ENCODE measurements at places on chromosomes 1 and 21.
A peak's percentile ranks its signal among the peaks of the same experiment; 100 is the strongest.

- no peaks in the 10 kb centered on the region for H3K36me3 ChIP-seq
- peak; percentile 70 for DNase-seq
- H3K4me1 ChIP-seq, result no peaks in the 10 kb centered on the region
- H3K4me3 ChIP-seq, result no peak overlapping the region
- no peak overlapping the region for H3K27ac ChIP-seq
Measured at GRCh38 chr21:28745131-28746016, 247.3 kb downstream of the LTN1 start.

GRCh38 chr1:32060914-32061313, 11.8 kb upstream of the TMEM39B start:
- H3K27me3 ChIP-seq, result no peaks in the 10 kb centered on the region
- H3K4me3 ChIP-seq, result no peak overlapping the region
- DNase-seq, result no peak
- peaks cover 6% of the 10 kb centered on the region for H3K4me1 ChIP-seq
- peaks cover 54% of the 10 kb centered on the region for H3K36me3 ChIP-seq
- H3K27ac ChIP-seq, result no peak overlapping the region

DNA sequence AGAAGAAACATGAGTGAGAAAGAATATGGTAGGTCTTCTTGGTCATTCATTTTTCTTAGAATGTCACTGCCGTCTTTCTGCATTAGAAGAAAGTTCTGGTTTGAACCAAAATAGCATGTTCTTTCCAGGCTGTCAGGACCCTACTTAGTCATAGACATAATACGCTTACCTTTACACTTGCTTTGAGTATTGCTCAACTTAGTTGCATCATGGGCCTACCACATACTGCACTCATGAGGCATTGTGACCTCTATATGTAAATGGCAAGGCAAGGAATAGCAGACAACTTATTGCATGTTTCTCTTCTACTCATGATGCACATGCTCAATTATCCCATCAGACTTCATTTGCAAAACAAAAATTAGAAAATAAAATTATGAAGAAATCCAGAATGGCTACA, 415.0 kb downstream of the HLX start:
- H3K27ac ChIP-seq, result no peak overlapping the region
- no peaks in the 10 kb centered on the region for H3K36me3 ChIP-seq
- H3K4me3 ChIP-seq, result no peak overlapping the region
- DNase-seq, result no peak
- H3K4me1 ChIP-seq, result no peaks in the 10 kb centered on the region
- H3K27me3 ChIP-seq, result no peaks in the 10 kb centered on the region

GRCh38 chr1:162357681-162358266, 18.9 kb downstream of the SPATA46 start:
- H3K27me3 ChIP-seq, result peaks cover 7% of the 10 kb centered on the region
- H3K27ac ChIP-seq, result no peak overlapping the region
- no peak overlapping the region for H3K4me3 ChIP-seq
- H3K36me3 ChIP-seq, result no peaks in the 10 kb centered on the region
- DNase-seq, result no peak

DNA sequence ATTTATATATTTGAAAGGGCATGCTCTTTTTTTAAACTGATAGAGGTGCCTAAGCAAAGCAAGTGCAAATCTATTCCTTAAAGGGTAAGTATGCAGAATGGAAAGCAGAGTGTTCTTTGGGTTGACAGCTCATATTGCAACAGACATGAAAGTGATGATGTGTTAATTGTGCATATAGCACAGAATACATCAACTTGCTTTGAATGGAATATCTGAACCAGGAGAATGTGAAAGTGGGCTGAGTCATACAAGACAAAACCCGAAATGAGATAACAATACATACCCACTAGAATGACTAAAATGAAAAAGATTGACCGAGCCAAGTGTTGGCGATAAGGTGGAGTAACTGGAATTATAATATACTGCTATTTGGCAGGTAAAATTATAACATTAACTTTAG, 4.3 kb downstream of the CR1 start:
- peaks cover 10% of the 10 kb centered on the region for H3K4me1 ChIP-seq
- DNase-seq, result no peak
- no peak overlapping the region for H3K27ac ChIP-seq
- peaks cover 60% of the 10 kb centered on the region for H3K27me3 ChIP-seq

GRCh38 chr21:39232861-39233291, 49.6 kb upstream of the PSMG1 start:
- H3K4me1 ChIP-seq, result peaks cover 2% of the 10 kb centered on the region
- no peaks in the 10 kb centered on the region for H3K27me3 ChIP-seq
- H3K27ac ChIP-seq, result no peak overlapping the region
- no peak overlapping the region for H3K4me3 ChIP-seq
- H3K36me3 ChIP-seq, result peaks cover 67% of the 10 kb centered on the region

DNA sequence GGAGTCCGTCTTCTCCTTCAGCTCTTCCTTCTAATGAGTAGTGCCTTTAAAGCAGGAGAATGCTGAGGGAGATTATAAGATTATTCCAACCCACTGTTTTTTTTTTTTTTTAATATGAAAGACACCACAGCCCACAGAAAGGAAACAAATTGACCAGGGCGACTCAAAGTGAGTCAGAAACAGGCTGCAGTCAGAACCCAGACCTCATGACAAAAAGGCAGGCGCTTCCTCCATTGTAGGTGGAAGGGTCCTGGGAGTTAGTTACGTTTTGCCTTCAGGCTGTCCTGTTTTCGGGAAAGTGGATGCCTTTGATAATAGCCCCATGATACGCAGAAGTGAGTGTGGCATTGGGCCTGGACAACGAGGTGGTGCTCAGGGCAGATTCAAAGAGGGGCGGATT, 21.0 kb downstream of the PLXNA2 start:
- no peaks in the 10 kb centered on the region for H3K4me1 ChIP-seq
- H3K36me3 ChIP-seq, result no peaks in the 10 kb centered on the region
- H3K27ac ChIP-seq, result no peak overlapping the region
- no peak for DNase-seq
- H3K27me3 ChIP-seq, result peaks cover 24% of the 10 kb centered on the region

DNA sequence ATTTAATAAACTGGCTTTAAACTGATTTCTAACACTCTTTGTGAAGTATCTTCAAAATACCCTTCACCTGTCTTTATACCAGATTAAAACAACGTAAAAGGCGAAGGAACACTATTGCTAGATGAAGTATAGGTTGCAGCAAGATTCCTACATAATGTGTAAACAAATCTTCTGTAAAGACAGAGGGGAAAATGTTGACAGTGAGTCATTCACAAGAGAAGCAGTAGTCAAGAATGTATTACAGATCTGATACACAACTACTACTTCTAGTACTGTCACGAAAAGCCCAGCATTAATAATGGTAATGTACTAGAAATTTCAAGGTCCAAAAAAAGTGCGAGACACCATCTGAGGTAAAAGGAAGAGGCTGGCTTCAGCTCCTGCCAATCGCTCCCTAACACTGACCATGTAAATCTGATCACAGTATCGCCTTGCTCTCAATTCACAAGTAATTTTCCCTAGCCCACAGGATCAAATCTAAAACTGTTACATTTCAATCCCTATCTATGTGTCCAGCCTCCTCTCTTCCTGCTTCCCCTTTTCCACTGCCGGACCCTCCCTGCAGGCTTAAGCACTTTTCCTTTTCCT, 290.4 kb downstream of the AKT3 start:
- no peak for DNase-seq
- H3K36me3 ChIP-seq, result peaks cover 13% of the 10 kb centered on the region
- no peaks in the 10 kb centered on the region for H3K27me3 ChIP-seq
- H3K4me3 ChIP-seq, result no peak overlapping the region
- no peaks in the 10 kb centered on the region for H3K4me1 ChIP-seq

DNA sequence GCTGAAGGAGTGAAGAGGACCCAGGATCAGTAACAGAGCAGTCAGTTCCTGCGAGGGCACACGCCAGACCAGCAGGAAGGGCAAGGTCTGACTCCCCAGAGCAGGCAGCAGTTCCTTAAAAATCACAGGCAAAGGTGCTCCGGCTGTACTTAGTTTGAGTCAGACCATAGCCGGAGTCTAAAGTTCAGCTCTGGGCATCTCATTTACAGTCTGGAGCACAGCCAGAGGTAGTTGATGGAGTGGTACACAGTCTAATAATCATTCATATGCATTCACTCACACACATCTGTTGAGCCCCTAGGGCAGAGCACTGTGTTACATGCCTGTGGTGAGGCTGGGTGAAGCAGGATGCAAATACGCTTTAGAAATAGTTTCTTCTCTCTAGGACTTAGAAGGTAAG, 7.3 kb upstream of the AMIGO1 start:
- no peak overlapping the region for H3K4me3 ChIP-seq
- peaks cover 6% of the 10 kb centered on the region for H3K27me3 ChIP-seq
- no peak overlapping the region for H3K27ac ChIP-seq
- H3K36me3 ChIP-seq, result no peaks in the 10 kb centered on the region
- no peak for DNase-seq

- H3K4me1 ChIP-seq, result peaks cover 37% of the 10 kb centered on the region
- H3K27ac ChIP-seq, result no peak overlapping the region
- peaks cover 8% of the 10 kb centered on the region for H3K27me3 ChIP-seq
- DNase-seq, result no peak
Measured at GRCh38 chr1:150553392-150554085, 4.3 kb downstream of the ADAMTSL4 start.

GRCh38 chr1:204443260-204443619, 31.6 kb upstream of the PPP1R15B start:
- no peaks in the 10 kb centered on the region for H3K27me3 ChIP-seq
- no peak overlapping the region for H3K4me3 ChIP-seq
- no peak for DNase-seq
- peaks cover 43% of the 10 kb centered on the region for H3K4me1 ChIP-seq
- H3K36me3 ChIP-seq, result peaks cover 60% of the 10 kb centered on the region

- DNase-seq, result peak; percentile 51
- peaks cover 20% of the 10 kb centered on the region for H3K4me1 ChIP-seq
- no peak overlapping the region for H3K27ac ChIP-seq
- H3K27me3 ChIP-seq, result no peaks in the 10 kb centered on the region
- H3K4me3 ChIP-seq, result no peak overlapping the region
- no peaks in the 10 kb centered on the region for H3K36me3 ChIP-seq
Measured at GRCh38 chr1:109201123-109201703, 12.5 kb upstream of the SARS1 start.

DNA sequence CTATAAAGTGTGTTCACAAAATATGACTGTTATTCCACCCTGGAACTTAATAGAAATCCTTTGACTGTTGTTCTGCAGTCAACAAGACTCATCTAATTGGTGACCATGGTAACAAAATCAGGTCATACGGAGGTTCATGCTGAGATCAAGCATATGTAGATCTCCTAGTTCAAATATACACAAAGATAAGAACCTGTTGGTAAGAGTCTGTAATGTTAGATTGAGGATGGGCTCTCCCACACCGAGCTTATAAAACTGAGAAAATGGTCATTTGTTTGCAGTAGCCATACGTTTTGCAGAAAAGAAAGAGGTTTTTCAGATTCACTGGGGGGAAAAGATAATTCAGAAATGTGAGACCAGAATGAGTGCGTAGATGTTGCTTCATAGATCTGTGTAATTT, 468.1 kb downstream of the RPS6KC1 start:
- H3K27me3 ChIP-seq, result no peaks in the 10 kb centered on the region
- no peak overlapping the region for H3K4me3 ChIP-seq
- no peaks in the 10 kb centered on the region for H3K4me1 ChIP-seq
- no peak overlapping the region for H3K27ac ChIP-seq
- DNase-seq, result no peak

DNA sequence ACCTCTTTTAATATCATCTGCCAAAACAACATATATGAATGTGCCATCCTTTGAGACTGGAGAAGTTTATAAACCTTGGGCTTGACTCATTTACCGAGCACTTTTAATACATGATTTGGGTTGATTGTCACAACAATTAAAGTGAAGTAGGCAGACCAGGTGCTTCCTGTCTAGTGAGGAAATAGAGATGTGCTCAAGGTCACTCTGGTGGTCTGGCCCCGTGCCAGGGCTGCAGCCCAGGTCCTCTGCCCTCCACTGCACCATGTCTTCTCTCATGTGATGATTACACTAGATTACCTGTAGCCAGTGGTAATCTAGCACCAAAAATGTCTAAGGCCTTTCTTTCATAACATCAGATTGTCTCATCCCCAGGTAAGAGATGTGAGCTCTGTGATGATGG, 61.8 kb upstream of the LAMC2 start:
- H3K27me3 ChIP-seq, result peaks cover 1% of the 10 kb centered on the region
- H3K27ac ChIP-seq, result no peak overlapping the region
- H3K36me3 ChIP-seq, result no peaks in the 10 kb centered on the region
- DNase-seq, result no peak
- H3K4me1 ChIP-seq, result no peaks in the 10 kb centered on the region

GRCh38 chr1:241589521-241589920, 50.6 kb downstream of the CHML start:
- peaks cover 5% of the 10 kb centered on the region for H3K4me1 ChIP-seq
- DNase-seq, result no peak
- H3K27me3 ChIP-seq, result no peaks in the 10 kb centered on the region
- H3K27ac ChIP-seq, result no peak overlapping the region
- no peak overlapping the region for H3K4me3 ChIP-seq

GRCh38 chr1:212699104-212699624, 476 bp downstream of the BATF3 start:
- peaks cover 26% of the 10 kb centered on the region for H3K36me3 ChIP-seq
- peaks cover 2% of the 10 kb centered on the region for H3K27me3 ChIP-seq
- H3K4me3 ChIP-seq, result peak overlapping the region; percentile 74

- no peaks in the 10 kb centered on the region for H3K27me3 ChIP-seq
- peaks cover 2% of the 10 kb centered on the region for H3K36me3 ChIP-seq
- peaks cover 21% of the 10 kb centered on the region for H3K4me1 ChIP-seq
- H3K27ac ChIP-seq, result no peak overlapping the region
Measured at GRCh38 chr1:231382426-231382825, 39.7 kb downstream of the EGLN1 start.

GRCh38 chr1:162139211-162139610, 69.7 kb downstream of the NOS1AP start:
- H3K4me3 ChIP-seq, result no peak overlapping the region
- no peaks in the 10 kb centered on the region for H3K36me3 ChIP-seq
- peaks cover 40% of the 10 kb centered on the region for H3K27me3 ChIP-seq
- no peak overlapping the region for H3K27ac ChIP-seq
- H3K4me1 ChIP-seq, result no peaks in the 10 kb centered on the region

DNA sequence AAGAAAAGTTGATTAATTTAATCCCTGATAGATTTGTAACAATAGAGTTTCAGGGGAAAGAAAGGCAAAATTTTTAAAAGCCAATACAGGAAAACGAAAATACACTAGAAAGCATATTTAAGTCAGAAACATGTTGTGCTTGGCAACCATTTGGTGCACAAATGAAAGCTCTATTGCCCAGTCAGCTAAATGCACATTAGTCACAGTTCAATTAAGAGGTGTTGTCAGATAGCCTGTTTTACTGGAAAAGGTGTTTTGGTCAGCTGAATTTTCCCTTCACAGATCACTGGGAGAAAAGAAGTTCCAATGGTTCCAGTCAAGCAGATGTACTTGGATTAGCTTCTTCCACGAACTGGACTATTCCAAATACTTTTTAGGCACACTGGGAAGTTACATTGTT, 25.4 kb downstream of the RGS4 start:
- DNase-seq, result no peak
- H3K27me3 ChIP-seq, result no peaks in the 10 kb centered on the region
- H3K27ac ChIP-seq, result no peak overlapping the region
- no peak overlapping the region for H3K4me3 ChIP-seq

DNA sequence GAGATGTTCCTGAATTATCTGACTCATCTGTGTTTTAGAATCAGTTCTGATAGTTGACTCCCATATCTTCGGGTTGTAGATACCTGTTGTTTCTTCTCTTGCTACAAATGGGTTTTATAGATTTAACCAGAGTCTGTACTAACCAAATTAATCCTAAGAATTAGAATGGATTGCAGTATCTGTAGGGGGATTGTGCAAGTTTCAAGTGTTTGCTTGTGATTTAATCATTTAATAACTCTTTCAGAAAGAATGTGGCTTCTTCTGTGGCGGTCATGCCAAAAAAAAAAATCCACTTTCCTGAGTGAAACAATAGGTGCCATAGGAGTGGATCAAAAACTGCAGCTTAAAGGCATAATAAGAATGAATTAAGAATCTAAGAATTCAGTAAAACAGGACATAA, 9.4 kb downstream of the IPO9 start:
- no peaks in the 10 kb centered on the region for H3K27me3 ChIP-seq
- no peak for DNase-seq
- H3K4me3 ChIP-seq, result no peak overlapping the region
- H3K4me1 ChIP-seq, result peaks cover 13% of the 10 kb centered on the region

Data from activated CD4-positive, alpha-beta memory T cell treated with anti-CD3 and anti-CD28 coated beads, Interleukin-2, amount 10 ng/mL, durations not matched to agents 7 days and 5 days (primary cell).